ENCODE measurements at places on chromosomes 16 and 17. TPM values are rescaled to one million over a fixed set of nuclear protein-coding genes. Genes with fewer than 3 reads are reported as not detected.

DNA sequence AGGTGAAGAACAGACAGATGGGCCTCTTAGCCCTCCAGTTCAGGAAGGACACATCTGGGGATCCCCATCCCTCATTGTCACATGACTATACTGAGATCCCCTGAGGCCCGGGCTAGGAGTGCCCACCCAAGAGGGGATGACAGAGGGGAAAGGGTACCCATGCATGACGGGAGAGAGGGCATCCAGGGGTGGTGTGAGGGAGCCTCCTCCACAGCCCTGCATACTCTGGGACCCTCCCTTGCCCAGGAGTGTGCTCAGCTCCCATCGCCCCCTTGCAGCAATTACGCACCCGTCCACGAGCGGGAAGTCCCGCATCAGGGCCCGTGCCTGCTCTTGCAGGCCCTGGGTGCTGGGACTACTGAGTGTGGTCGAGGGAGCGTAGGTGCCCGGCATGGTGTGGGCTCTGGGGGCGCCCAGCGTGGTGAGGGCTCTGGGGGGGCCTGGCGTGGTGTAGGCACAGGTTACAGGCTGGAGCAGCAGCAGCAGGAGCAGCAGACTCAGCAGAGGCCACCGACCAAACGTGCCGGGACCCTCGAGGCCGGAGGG lies 6.5 kb downstream of the DPEP2 start:
- ATAC-seq: no peak

DNA sequence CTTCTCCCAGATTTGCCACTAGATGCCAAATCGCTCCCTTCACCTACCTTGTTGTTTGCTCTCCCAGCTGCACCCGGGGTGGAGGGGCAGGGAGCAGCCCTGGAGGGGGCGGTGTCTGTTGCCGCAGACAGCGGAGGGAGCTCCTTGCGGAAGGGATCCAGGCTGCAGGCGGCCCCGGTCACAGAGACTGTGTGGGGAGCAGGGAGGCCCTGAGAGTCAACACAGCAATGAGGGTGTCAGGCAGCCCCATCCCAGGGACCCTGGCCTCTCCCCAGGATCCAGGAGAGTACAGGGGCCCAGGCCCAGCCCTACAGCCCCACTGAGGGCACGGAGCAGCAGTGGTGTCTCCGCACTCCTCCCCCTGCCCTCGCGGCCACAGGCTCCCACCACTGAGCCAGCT lies 50.5 kb upstream of the CHMP6 start:
- no peak for ATAC-seq

DNA sequence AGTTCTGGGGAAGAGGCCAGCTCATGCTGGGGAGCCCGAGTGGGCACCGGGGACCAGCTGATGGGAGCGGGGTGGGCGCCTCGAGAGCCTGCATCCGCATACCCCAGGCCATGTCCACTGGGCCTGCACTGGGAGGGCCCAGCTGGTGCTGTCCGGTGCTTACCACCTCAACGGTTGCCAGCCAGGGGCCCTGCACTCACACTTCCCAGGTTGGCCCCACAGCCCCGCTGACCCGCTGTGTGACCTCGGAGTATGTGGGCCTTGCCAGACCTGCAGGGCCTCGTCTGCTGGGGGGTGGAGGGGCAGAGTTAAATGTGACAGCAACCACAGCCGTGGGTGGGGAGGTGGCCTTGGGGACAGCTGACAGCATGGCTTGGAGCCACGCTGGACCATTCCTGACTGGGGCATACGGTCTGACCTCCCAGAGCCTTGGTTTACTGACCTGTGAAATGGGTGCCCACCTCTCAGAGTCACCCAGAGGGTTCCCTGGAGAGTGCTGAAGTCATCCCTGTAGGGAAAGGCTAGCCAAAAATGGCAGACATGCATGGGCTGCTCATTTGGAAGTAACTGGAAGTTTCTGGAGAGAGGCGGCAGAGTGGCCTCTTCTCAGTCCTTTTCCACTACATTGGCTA lies 5.4 kb upstream of the GAA start:
- no peak for ATAC-seq

Gene PRSS27
- 5.4 TPM for total RNA-seq

DNA sequence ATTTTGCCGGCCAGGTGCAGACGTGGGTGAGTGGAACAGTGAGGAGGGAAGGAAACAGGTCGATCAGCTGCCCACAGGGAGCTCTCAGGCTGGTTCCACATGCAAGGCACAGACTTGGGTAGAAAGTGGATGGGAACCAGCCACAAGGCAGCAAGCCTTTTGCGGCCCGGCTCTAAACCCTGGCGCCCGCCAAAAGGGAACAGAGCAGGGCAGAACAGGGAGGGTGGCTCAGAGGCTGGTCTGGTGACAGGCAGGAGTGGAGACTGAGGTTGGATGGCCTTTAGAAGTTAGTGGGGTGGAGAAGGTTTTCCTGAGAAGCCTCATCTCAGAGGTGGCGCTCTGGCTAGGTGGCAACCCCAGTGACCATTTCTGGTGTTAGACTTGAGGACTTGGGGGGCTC lies 10.4 kb downstream of the LLGL2 start:
- no peak for ATAC-seq

All from motor neuron (in vitro differentiated cells).